ENCODE measurements at places on chromosomes 1 and 21.

GRCh38 chr1:42422737-42423136 is 33.1 kb downstream of the ZMYND12 start:
- no peak for DNase-seq

GRCh38 chr1:170562646-170563338 is 30.8 kb downstream of the GORAB start:
- DNase-seq = no peak

DNA sequence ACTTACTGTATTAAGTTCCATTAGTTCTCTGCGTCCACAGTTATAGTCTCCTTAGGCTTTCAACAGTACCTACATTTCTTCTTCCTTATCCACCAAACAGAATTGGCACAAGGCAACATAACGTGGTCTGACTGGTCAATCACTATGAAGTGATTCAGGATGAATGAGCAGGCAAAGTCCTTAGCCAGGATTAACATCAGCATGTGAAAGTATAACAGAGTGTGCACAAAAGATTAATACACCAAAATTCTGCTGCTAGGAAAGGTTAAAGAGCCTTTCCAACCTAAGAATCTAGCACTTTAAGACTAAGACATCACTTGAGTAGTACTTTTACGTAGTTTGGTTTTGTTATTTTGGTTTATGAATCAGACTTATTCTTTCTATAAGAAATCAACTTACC is 15.8 kb downstream of the DEPDC1 start:
- no peak for DNase-seq

DNA sequence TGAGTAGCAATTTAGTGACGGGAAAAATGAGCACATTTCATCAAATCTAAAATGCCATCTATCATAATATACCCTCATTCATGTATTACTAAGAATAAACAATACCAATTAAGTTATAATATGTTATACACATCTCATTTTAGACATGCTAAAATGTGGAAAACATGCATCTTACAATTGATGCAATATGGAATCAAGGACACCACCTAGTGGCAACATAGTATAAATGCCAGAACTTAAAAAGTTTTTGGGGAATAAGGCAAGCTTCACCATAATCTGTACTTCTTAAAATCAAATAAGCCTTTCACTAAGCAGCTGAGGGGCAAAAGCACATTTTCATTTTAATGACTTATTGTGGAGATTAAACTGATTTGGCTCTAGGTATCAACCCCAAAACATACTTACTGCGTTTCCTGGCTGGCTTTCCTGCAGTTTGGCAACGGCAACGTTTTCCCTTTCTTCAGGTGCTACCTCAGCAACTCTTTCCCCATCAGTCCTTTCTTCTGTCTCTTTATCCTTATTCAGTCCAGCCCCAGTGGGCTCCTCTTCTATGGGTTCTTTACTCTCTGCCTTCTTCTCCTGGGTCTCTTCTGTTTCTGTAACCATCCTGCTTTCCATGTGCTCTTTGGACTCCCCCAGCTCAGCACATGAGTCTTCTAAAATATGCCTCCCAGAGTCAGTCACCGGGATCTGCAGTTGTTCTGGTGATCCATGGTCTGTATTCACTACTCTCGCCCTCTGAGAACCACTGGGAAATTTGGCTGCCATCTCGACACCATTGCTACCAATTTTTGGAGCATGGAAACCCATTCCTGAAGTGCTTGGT is 11.4 kb downstream of the SDE2 start:
- no peak for DNase-seq

GRCh38 chr1:116529199-116529631 is 41.6 kb downstream of the CD58 start:
- no peak for DNase-seq

DNA sequence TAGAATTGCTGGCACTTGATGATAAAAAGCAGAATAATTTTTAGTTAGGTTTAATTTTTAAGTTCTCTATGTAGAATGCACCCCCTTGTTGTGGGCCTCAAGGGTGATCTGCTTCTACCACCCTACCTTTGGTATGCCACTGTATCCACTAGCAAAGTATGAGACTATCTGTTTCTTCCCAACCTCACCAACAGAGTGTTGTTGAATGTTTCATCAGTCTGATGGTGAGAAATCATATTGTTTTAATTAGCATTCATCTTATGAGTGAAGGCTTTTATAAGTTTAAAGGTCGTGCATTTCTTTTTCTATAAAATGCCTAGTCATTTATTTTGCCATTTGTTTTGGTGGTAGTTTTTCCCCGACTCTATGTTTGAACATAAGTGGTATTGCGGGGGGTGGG is 141.0 kb downstream of the MAGI3 start:
- DNase-seq = no peak

DNA sequence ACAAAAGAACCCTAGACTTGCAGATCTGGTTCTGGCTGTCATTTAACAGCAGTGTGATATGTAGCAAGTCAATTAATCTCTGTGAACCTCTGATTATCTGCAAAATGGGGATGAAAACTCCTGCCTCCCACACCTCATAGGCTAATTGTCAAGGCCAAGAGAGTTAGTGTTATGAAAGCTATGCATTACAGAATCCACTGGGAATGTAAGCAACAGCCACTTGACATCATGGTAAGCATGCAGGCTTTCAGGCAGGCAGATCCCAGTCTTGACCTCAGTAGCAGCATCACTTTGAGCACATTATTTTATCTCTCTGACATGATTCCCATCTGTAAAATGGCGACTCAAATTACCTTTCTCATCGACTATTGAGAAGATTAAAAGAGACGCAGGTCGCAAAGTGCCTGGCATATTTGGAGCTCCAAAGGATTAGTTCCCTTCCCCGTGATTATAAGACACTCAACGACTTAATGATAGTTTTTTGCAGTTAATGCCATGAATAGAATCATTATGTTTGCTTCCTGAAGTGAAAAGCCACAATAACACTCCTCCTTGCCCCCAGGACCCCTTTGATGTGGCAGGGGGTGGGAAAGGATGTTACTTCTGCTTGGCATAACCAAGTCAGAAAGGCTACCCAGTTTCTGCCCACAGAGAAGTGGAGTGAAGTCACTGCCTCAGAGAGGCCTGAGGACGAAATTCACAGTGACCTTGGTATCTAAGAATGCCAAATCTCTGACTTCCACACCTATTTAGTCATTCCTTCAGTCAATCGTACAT is 273.0 kb upstream of the NFIA start:
- DNase-seq = no peak

DNA sequence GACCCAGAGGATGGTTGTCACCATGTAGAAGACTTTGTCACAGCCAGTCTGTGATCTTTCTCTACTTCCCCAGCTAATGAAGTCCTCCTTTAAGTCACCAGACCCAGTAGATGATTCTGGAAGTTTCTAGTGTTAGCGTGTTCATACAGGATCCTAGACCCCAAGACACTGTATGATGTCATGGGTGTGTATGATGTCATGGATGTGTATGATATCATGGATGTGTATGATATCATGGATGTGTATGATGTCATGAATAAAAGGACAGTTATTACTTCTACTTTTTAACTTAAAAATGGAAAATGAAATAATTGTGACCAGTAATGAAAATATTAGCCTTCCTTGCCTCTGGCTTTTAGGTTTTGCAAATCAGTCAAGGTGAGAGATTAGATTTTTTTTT is 260.0 kb downstream of the FMN2 start:
- DNase-seq = no peak

GRCh38 chr1:5324883-5325282 is 667.3 kb downstream of the NPHP4 start:
- DNase-seq = no peak

DNA sequence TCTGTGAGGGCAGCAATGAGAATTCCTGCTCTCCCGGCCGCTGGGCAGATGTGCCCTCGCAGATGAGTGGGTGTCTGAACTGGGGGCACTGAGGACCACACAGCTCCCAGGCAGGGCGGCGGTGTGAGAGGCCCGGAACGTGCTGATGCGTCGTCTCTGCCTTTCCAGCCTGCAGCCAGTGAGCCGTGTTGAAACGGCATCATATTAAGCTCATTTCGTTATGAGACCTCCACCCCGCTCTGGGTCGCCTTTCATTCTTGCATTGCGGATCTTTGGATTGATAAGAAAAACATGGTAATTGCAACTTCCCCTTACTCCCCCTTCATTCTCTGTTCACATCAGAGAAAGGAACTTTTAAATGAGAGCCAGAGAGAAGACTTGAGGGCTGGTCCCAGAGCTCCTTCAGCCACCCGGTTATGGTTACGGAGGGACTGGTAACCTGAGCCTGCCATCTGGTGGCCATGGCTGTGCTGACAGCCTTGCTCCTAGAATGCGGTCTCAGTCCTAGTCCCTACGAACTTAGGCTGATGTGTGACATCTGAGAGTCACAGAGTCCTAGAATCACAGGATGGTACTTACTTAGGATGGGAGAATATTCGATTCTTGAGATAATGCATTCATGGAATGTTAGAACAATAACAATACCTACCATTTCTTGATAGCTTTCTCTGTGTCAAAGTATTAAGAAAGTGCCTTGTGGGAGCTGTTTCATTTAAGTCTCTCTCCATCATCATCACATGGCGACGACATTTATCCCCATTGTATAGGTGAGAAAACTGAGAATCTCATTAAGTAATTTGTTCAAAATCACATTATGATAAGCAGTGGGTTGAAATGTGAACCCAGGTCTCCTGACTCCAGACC is 271.0 kb downstream of the TRABD2B start:
- peak; percentile 44 for DNase-seq

- no peak for DNase-seq
Measured at GRCh38 chr1:3743826-3744225, 8.4 kb upstream of the CCDC27 start.

- no peak for DNase-seq
Measured at GRCh38 chr1:17061892-17062291, 8.1 kb upstream of the SDHB start.

- no peak for DNase-seq
Measured at GRCh38 chr1:58454385-58454784, 92.1 kb downstream of the OMA1 start.

DNA sequence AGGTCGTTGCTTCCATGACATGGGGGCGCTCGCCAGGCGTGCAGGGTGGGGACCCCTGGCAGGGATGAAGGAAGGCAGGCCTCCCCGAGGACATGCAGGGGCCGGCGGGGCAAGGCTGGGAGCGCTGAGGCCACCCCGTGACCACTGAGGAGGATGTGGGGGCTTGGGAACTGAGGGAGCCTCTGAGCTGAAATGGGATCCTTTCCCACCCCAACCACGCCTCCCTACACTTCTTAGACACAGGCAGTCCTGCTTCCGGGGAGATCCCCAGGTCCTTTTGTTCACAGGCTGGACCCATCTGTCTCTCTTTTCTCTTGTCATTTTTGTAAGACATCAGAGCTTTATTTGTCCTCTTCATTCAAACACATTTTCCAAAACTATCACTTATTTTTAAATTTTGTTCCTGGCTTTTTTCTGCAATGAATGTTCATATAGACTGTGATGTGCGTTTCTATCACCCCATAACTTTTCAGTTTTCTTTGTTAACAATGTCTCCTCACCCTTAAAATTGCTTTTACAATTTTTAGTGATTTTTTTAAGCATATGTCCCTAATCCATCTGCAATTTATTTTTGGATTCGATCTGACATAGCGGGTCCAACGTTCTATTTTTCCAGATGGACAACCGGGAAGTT is 156.7 kb upstream of the BACE2 start:
- DNase-seq = no peak

- no peak for DNase-seq
Measured at GRCh38 chr1:223500560-223501425, 107.6 kb downstream of the CCDC185 start.

All from stimulated activated CD4-positive, alpha-beta T cell treated with anti-CD3 and anti-CD28 coated beads, Interleukin-1b, Interleukin-23, amount 100 ng/mL, for 1 hour (primary cell).